Kasumi-1 (cell line): ENCODE measurements at places on chromosomes 5 and 9.
A peak's percentile ranks its signal among the peaks of the same experiment; 100 is the strongest.

GRCh38 chr9:90926936-90927335 lies 125.3 kb downstream of the SYK start:
- DNase-seq, result no peak

- DNase-seq, result no peak
These were observed 14.3 kb downstream of the ACSL6 start for GRCh38 chr5:131997026-131997726.

GRCh38 chr9:89077519-89077918 lies 86.3 kb downstream of the S1PR3 start:
- DNase-seq, result peak; percentile 92

GRCh38 chr5:127299678-127300077 lies 9.1 kb downstream of the MEGF10 start:
- DNase-seq, result no peak

GRCh38 chr5:56112526-56113121 lies 117.9 kb upstream of the IL6ST start:
- DNase-seq, result no peak

- DNase-seq, result no peak
These were observed 52.6 kb downstream of the ENC1 start for GRCh38 chr5:74587890-74588289.

- DNase-seq, result peak; percentile 53
These were observed 84.9 kb downstream of the SLCO4C1 start for GRCh38 chr5:102211165-102211564.

DNA sequence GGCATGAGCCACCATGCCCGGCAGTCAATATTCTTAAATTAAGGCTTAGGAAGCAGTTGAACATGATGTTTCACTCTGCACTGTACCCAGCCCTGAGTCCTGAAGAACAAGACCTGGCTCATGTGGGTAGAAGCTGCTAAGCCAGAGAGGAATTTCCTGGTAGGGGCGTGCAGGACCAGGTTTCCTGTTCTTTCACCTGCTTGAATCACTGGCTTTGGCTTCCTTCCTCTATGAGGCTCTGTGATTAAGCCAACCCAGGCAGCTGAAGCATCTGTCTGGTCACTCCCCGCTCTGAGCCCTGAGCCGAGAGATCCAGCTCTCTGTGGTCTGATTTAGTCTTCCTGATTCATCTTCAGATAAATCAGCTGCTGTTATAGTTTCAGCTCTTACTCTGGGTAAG lies 29.1 kb downstream of the CFAP77 start:
- DNase-seq, result no peak

- peak; percentile 77 for DNase-seq
These were observed 34.6 kb upstream of the NEK6 start for GRCh38 chr9:124222918-124223720.

DNA sequence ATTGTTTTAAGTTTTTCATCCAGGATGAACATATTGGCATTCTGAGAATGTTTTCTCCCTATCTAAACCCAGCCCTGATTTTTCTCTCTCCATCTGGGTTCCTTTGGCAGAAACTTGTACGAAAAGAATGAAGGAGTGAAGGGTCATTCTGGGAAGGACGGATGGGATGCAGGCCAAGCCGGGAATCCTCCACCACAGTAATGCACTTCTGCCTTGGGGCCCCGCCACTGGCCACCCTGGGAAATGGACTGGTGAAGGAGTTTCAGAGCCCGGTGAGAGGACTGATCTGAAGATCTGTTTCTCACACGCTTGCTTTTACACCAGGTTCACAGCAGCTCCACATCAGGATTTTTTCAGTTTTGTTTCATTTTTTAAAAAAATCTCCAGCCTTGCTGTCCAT lies 554.8 kb downstream of the BNC2 start:
- DNase-seq, result no peak

DNA sequence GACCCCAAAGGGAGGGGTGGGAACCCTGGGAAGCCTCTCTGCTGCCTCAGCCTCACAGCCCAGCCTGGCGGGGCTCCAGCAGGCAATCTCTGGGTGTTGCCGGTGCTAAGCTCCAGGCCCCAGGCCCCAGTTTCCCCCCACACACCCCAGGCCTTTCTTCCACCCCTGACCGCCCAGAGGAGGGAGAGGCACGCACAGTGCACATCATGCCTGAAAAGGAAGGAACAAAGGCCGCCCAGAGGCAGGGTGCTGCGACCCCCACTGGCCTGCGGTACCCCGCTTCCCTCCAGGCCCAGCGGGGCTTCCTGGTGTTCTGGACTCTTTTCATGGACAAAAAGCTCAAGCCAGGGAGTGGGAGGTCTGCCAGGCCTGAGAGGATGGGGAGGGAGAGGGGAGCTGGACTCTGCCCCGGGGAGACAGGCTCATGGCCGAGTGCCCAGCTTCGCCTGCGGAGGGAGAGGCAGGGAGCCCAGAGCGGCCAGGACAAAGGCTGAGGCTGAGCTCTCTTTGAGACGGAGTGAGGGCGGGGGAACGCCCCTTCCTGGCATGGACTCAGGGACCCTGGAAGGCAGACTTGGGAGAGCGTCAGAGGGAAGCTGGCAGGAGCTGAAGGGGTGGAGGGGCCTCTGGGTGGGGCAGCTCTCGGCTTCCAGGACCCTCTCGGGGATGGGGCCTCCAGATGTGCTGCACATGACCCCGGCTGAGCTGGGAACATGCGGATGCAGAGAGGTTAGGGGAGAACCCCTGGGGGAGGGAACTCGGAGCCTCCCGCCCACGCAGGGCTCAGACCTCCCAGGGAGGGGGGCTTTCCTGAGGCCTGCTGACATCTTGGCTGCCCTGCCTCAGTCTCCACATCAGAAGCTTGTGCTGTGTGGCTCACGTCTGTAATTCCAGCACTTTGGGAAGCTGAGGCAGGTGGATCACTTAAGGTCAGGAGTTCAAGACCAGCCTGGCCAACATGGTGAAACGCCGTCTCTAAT lies 1.8 kb upstream of the ENTPD2 start:
- no peak for DNase-seq

DNA sequence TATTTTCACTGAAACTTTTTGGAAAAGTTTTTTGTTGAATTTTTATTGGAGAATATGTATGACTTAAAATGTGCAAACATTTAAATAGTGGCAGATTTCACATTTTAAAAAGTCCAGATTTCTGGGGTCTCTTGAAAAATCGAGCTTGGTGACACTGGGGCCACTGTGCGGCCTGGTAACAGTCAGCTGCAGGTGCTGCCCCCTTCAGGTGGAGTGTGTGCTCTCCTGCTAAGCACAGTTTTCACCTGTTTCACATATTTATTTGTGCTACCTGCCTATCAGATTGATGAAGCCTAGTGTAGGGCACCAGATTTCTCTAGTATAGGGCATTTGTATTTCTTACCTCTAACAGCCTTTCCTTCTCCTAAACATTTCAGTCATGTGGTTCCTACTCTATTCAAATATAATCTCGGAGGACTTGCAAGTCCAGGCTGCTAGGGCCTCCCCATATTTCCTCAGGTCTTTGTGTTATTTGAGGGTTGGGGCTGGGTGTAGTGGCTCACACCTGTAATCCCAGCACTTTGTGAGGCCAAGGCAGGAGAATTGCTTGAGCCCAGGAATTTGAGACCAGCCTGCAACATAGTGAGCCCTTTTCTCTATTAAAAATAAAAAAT lies 95.8 kb upstream of the KLF9 start:
- no peak for DNase-seq

DNA sequence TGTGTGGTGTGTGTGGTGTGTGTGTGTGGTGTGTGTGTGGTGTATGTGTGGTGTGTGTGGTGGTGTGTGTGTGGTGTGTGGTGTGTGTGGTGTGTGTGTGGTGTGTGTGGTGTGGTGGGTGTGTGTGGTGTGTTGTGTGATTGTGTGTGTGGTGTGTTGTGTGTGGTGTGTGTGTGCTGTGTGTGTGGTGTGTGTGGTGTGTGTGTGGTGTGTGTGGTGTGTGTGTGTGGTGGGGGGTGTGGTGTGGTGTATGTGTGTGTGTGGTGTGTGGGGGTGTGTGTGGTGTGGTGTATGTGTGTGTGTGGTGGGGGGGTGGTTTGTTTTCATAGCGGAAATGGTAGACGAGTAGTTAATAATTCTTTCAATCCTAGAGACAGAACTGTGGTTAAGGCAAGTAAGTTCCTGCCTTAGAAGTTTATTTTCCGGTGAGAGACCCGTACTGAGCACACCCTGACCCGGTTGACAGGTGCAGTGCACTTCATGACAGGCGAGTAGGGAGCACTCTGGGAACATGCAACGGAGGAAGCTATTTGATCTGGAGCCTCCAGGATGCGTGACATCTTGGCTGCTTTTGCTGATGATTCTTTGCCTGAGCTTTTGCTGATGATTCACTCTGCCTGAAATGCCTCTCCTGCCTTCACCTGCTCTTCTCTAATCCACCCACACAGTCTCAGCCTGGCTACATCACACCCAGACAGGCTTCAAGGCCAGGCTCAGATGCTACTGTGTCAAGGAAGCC lies 21.7 kb upstream of the FAT2 start:
- DNase-seq, result no peak

DNA sequence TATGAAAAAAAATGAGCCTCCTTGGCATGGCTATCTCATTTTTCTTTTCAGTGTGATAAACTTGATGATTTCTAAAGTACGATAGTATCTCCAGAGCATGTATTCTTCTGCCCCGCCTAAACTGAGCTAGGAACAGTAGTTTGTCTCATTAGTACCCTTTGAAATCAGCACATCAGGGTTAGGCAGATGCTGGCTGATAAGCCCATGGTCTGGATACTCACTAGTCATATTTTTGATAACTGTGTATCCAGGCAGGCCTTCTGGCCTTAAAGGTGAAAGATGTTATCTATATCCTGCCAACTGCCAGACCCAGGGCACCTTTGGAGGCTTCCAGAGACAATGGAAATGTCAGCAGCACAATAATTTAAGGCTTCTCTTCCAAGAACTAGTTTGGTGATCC lies 103.8 kb downstream of the GIN1 start:
- no peak for DNase-seq

DNA sequence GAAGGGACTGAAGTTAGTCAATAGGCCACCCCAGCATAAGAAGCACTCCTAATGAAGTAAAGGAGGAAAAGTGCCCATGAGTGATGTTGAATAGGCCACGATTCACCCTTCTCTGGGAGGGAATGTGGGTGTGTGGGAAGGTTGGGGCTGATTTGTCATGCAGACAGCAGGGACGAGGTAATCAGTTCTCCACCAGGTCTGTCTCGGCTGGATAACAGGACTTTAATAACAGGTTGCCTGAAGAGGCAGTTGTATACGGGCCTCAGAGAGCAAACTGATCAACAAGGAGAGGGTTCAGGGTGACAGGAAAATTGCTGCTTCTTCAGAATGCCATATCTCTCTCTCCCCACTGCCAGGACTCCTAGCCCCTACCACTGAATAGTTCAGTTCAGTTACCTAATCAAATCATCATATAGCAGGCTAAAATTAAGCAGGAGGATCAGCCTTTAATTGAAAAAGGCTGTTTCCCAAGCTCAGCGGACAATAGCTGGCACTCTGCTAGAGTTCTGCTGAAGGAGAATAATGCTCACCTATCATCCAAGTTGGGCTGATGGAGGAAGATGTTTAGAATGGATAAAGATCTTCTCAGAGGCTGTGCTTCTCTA lies 43.6 kb upstream of the SMIM32 start:
- DNase-seq, result no peak

DNA sequence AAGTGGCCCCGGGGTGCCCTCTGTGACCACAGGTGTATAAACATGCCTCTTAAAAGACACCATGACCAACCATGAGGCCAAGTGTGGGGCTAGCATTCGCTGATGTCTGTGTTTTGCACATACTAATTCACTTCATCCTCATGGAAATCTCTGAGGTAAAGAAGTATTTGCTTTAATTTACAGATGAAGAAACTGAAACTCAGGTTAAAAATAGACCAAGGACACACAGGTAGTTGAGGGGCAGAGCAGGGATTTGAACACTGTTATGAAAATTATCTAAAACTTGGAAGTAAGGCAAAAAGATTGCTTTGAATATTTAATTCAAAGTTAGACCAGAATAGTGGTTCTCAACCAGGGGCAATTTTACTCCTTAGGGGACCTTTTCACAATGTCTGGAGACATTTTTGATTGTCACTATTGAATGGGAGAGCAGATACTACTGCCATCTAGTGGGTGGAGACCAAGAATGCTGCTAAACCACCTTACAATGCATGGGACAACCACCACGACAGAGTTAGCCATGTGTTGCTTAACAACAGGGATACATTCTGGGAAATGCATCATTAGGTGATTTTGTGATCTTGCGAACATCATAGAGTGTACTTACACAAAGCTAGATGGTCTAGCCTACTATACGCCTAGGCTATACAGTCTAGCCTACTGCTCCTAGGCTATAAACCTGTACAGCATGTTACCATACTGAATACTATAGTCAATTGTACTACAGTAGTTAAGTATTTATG lies 8.0 kb upstream of the FXN start:
- DNase-seq, result peak; percentile 79

DNA sequence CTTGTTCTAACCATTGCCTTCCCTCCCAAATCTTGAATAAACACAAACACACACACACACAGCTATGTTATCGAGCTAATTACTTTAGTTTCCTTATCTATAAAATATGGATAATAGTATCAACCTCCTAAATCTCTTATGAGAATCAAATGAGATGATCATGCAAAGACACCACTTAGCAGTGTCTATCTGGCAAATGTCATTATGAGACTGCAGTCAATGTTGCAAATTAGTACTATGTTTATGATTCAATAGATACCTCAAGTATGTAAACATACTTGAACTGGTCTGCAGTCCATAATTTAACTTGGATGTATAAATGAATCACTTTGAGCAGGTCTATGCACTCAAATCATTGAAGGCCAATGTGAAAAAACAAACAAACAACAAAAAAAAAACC lies 22.2 kb upstream of the ERAP2 start:
- DNase-seq, result no peak

DNA sequence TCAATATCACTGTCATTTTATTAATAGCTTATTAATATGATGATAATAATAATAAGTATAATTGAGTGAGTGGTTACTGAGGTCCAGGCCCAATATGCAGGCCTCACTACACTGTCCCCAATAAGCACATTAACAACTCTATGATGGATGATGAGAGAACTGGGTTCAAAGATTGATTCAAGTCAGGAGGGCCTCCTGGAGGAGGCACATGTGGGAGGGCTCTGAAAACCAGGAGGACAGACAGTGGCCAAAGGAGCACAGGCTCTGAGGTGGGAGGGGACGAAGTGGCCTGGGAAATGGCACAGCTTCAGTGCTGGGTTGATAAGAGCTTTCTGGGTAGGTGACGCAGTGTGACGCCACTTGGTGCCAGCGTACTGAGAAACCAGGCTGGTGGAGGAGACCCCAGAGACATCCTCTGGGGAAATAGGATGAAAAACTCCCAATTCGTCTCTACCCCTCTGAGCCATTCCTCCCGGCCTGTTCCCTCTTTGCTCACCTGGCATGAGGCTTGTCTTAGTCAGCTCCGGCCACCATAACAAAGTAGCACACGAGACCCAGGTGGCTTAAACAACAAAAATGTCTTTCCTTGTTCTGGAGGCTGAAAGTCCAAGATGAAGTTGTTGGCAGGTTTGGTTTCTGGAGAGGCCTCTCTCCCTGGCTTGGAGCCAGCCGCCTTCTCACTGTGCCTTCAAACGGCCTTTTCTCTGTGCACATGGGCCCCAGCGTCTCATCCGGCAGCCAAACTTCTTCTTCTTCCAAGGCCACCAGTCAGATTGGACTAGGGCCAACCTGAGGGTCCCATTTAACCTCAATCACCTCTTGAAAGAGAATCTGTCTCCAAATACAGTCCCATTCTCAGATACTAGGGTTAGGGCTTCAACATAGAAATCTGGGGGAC lies 31.6 kb downstream of the NTNG2 start:
- no peak for DNase-seq
